ENCODE measurements at places on chromosomes 12 and 14.

- DNase-seq: no peak
Observed at GRCh38 chr14:63496837-63497400, 46.3 kb downstream of the PPP2R5E start.

GRCh38 chr12:115204957-115205754 is 521.2 kb upstream of the TBX3 start:
- DNase-seq: no peak

DNA sequence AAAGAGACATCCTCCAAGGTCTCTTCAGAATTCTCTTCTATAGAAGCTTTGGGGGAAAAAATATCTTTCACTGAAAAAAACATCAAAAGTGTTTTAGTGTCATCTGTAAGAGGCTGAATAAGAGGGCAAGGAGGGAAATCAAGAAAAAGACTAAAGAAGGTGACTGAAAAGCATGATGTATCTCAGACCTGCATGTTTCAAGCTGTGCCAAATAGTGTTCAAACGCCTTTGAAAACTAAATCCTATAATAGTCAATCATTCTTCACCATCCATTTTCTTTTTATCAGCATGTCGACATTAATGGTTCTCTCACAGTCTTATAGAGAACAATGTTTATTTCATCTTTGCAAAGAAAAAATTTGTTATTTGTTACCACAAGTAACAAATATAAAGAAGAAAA is 94.5 kb downstream of the CEP128 start:
- DNase-seq: no peak

DNA sequence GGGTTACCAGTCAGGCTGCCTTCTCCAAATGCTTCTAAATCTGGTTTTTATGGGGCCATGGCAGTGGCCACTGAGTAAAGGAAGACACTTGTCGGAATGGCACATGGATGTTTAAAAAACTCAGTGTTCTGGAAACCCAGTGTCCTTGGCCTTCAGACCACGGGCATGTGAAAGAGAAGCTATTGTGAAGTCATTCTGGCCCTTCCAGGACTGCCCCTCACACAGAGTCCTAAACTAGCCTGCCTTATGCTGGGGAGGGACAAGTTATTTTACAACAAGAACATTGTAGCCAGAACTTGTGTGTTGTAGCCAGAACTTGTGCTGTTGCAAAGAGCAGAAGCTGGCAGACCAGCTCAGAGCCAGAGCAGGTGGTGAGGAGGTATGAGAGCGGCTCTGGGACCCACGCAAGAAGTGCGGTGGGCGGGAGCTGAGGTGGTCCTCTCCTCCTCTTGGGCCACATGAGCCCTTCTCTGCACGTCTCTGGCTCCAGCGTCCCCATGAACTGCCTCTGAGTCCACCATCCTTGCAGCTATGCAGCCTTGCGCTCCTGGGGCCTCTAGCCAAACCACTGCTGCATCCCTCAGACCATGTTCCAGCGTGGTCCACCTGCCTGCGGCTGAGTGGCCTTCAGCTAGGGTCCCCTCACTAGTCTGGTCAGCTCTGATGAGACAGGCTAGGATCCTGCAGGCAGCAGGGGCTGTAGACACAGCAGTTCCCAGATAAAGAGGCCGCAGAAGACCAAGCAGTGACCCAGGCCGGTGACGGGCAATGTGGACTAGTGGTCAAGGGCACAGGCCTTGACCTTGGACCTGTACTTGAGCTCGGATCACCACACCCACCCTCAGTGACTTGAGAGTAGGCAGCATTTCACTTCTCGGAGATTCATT is 32.5 kb downstream of the MMAB start:
- DNase-seq: no peak

DNA sequence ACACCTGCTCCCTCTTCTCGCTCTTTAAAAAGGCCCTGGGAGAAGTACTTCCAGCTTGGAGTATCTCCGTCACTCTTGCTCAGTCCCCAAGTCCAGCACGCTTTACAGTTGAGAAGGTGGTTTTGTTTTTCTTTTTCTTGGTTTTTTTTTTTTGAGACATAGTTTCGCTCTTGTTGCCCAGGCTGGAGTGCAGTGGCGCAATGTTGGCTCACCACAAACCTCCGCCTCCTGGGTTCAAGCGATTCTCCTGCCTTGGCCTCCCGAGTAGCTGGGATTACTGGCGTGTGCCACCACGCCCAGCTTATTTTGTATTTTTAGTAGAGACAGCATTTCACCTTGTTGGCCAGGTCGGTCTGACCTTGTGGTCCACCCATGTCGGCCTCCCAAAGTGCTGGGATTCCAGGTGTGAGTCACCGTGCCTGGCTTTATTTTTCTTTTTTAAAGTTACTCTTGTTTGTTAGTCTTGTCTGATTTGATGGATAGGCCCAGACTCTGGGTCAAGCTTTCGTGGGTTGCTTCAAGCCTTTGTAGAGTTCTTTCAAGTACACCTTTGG is 1.9 kb downstream of the TDRD9 start:
- no peak for DNase-seq
